Bone marrow (tissue), 2 donors: ENCODE measurements at places on chromosomes 12 and 14.
A peak's percentile ranks its signal among the peaks of the same experiment; 100 is the strongest.

GRCh38 chr14:51616724-51617409, 34.8 kb upstream of the FRMD6 start:
- no peak for DNase-seq

DNA sequence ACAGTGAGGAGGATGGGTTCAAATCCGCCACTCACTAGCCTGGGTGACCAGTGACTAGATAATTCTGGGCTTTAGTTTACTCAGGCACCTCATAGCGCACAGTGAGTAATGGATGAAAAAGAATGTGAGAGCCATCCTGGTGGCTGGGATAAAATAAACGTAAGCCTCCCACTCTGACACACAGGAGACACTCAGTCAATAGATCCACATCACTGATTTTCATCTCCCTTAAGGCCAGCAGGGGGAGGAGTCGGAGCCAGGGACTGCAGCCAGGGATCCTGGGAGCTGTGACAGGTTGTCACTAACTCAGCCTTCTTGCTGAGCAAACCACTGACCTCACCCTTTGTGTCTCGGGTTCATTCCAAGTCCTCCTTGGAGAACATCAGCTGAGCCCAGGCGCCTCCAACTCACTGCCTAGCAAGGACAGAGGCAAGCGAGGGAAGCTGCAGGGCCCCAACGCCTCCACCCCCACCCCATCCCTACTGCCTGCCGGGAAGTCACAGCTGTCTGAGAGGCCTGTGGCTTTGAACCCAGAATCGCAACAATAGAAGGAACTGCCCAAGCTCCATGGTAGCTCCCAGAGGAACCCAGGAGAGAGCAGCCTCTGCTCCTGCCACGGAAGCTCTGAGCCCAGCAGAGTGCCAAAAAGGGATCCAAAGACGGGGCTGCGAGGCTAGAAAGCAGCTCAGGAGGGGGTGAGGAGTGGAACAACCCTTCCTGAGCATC, 30.7 kb downstream of the PXN start:
- DNase-seq: no peak

GRCh38 chr14:74601982-74602381, 10.1 kb downstream of the LTBP2 start:
- DNase-seq: no peak

DNA sequence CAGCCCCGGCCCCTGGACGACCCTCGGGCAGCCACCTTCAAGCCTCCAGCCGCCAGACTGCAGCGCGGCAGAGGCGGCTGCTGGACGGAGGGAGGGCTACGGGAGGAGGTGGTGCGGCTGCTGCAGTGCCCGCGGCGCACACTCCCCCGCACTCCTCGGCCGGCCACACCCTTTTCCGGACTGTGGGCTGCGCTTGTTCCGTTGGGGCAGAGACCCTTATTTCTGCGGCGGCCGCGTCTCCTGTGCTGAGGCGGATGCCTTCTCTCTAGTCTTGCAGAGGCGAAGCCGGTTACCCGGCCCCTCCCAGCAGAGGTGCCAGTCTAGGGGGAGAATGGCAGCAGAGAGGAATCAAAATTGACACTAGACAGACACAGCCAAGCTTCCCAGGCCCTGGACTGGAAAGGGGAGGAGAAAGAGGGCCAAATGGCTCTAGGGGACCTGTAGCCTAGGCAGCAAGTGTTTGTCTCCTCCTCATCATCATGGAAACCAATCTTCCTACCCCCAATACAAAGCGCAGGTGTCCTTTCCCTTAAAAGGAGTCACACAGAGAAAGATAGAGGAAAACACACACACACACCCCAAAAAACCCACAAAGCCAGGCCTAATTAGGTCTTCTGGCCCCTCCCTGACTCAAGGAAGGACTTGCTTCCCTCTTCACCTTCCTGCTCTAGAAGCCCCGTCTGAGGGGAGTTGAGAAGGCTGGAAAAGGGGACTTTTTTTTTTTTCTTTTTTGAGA, 1.3 kb downstream of the ESYT1 start:
- peak; percentile 37 for DNase-seq

DNA sequence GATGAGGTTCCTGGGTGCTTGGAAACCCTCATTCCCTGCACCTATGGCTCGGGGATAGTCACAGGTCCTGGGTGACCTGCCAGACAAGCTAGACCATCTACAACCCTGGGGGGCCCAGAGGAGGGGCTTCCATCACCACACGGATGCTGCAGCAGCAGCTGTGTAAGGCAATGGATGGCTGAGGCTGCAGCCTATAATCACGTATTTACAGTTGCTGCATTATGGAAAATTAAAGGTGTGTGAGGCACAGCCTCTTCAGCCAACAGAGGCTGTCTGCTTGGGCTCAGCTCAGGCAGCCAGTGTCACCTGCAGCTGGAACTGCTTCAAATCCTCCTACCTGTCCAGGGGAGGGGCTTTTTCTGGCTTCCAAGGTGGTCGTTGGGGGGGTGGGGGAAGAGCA, 268.1 kb downstream of the CACNA1C start:
- no peak for DNase-seq

GRCh38 chr12:13478650-13479181, 282.2 kb downstream of the EMP1 start:
- no peak for DNase-seq

DNA sequence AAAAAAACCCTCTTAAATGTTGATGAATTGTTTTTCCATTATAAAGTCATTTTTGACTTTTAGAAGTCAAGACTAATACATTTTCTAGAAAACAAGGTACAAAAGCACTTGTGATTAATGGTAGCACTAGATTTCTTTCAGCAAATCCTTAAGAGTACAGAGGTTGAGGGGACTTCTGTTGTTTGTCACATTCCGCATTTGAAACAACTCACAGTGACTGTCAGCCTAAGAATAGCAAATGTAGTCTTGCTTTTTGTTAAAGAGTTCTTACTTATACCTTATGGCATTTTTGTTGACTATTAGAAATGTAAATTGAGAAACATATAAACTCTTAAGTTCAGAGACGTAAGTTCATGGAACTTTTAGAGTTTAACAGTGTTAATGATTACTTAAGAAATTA, 16.4 kb downstream of the YARS2 start:
- DNase-seq: no peak

- DNase-seq: peak; percentile 17
These were observed 187.3 kb downstream of the CHST11 start for GRCh38 chr12:104643819-104644669.

- no peak for DNase-seq
These were observed 386.7 kb upstream of the CCDC196 start for GRCh38 chr14:66099451-66099850.

DNA sequence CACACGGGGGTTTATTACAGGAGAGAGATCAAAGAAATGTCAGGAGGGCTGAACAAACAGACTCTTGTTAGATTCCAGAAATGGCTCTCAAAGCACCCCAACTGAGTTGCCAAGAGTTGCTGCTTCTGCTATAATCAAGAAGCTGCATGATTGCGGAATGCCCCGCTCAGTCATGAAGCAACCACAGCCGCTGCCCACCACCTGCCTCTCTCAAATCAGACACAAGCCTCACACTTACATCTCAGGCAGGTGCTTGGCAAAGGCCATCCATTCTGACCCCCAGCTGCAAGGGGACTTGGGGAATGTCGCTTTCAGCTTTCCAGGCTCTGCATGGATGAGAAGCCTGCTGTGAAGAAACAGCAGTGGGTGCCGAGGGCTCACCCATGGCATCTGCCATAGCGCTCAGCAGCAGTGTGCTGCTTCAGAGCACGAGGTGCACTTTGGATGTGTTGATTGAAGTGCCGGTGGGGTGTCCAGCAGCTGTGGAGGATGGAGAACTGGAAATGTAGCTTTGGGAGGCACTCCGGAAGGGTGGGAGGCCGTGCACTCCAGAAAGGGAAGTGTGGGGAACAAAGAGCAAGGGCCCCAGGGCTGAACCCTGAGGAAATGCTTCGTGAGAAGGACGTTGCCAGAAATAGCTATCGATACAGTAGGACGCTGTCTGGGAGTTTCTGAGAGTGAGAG, 37.7 kb downstream of the LRRC74A start:
- DNase-seq: peak; percentile 53

- no peak for DNase-seq
These were observed 12.0 kb upstream of the LGMN start for GRCh38 chr14:92760524-92760805.

GRCh38 chr14:26124896-26125438, 472.9 kb downstream of the NOVA1 start:
- DNase-seq: no peak

DNA sequence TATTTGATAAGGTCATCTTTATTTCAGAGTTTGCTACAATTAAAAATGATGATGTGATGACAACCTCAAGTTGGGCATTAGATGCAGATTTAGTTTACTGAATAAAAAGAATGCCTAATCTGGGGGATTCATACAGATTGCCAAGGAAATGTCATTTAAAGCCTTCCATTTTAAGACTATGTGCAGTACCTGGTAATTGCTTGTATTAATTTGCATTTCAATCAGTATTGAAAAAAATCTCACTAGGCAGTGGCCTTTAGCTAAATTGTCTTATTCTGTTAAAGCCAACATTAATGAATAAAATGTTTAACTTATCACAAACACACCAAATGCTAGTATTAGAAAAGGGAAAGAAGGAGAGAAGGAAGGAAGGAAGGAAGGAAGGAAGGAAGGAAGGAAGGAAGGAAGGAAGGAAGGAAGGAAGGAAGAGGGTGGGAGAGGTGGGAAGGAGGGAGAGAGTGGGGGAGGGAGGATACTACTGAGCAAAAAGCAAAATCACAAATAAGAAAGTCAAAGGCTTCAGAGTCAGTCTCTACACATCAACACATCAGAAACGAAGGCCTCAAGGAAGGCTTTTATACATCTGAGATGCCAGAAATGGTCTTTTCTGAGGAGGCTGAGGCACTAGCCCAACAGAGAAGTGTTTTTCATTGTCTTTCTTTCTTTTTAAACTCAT, 271.1 kb upstream of the CLEC14A start:
- DNase-seq: no peak

GRCh38 chr14:40414386-40414785, 982.2 kb upstream of the FBXO33 start:
- DNase-seq: no peak

DNA sequence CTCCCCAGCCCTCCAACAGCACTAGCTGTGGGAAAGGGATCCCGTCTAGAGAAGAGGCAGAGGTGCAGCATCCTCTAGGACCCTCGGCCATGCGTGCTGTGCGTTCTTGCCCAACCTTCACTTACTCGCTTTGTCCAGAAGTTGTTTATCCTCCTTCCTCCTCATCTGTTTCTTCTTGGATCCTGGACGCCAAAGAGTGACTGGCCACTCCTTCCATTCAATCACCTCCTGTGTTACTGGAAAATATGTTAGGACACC, 140.5 kb downstream of the ZFP36L1 start:
- DNase-seq: no peak

DNA sequence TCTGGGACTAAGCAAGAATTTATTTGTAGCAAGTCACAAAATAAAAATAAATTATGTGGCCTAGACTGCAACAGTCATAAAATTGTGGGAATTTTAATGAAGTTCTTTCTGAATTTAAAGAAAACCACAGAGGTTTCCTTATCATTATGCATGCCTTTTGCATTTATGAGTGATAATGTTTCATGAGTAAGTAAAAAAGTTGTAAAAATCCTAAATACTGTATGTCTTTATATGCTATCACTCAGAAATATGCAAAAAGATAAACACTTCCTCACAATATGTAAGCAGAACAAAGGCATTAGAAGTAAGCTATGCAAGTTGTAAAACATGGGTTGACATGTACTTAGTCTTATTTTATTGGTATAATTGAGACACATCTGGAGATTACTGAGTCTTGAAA, 239.4 kb upstream of the PDE3A start:
- no peak for DNase-seq

DNA sequence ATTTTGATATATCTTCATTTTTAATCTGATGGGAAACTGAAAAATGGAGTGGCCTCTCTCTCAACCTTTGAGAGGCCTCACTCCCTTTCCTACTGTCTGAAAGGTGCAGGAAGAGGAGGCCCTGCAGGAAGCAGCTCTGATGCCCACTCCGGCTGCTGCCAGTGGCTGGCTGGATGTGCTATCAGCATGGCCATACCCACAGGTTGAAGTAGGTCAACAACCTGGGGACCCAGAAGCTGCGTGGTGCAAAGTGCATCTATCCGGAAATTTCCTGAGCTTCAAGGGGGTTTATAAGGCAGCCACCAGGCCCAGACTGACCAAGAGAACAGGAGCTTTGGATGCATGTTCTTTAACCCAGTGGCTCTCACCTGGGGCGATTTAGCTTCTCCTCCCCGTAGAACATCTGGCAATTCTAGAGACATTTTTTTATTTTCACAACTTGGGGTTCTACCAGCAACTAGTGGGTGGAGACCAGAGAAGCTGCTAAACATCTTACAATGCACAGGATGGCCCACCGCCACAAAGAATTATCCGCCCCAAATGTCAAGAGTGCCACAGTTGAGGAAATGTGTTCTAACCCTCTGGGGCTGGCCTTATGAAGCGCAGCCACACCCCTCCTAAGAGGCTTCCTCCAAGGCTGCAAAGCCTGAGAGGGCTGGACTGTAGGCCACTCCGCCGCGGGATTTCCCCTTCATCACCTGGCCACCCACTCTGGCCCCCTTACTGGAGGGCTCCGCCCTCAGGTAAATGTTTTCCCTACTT, 8.2 kb upstream of the BATF start:
- no peak for DNase-seq

GRCh38 chr12:66903782-66904396, 225.0 kb upstream of the GRIP1 start:
- DNase-seq: no peak

DNA sequence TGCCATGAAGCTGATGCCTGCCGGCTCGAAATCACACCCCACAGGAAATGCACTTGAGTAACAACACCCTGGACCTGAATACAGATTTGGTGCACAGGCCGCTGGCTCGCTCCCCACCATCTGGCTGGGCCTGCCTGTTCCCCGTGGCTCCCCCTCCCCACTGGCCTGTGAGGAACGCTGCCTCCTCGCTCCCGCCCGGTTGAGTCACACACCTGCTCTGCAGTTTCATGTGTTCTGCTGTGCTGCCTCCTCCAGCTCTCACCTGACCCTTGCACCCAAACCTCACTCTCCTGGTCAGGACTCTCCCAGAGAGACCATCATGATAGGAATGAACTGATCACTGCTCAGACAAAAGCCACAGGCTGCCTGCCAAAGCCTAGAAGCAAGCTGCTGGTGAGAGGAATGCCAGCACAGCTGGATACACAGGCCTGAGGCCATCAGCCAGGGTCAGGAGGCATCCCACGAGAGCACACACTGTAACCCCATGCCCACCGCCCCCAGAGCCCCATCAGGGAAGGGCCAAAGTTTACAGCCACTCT, 3.8 kb upstream of the SIVA1 start:
- DNase-seq: no peak

DNA sequence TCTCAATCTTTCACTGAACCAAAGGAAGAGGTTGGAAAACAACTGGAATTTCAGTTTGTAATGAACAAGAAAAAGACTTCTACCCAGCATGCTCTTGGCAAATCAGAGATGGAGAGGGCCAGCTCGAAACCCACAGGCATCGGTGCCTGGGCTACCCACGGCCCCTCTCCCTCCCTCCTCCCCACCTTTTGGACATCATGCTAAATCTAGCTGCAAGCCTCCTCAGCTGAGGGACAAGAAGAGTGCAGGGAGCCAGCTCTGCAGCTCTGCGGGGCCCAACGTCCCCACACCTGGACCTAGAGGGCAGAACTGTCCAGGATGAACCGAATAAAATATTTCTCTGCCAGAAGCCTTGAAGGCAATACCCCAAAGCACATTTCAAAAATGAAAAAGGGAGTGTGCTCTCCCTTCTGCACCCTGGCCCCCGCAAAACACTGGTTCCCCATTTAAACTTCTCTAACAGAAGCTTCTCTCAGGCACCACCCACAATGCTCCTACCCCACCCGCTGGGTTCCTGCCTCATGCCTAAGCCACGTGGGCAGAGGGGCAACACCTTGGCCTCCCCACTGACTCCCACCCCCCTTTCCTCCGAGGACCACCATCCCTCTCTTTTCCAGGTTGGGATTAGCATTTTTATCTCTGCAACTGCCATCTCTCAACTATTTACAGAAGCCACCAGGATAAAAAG, 8.2 kb downstream of the CAMKK2 start:
- DNase-seq: no peak
